ENCODE measurements at places on chromosomes 7 and 10.

- no peak for DNase-seq
Observed at GRCh38 chr7:142438235-142438922, 180.5 kb upstream of the PRSS58 start.

- peak; percentile 13 for DNase-seq
Observed at GRCh38 chr7:135386181-135386580, 123.7 kb downstream of the CNOT4 start.

DNA sequence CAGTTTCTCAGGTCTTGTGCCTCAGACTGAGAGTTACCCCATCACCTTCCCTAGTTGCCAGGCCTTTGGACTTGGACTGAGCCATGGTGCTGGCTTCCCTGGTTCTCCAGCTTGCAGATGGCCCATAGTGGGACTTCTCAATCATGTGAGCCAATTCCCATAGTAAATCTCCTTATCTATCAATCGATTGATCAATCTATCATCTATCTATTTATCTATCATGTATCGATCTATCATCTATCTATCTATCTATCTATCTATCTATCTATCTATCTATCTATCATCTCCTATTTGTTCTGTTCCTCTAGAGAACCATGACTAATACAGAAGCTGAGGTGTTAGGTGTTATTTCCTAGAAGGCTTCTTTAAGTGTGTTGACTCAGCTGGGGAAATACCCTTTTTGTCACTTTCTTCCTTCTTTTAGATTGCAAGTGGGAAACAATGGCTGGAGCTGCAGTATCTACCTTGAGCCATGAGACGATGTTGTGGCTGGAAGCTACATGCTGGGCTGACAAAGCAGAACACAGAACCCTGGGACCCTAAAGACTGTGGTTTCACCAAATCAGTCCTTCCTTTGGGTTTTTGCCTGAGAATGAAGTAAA lies 234.7 kb upstream of the GLI3 start:
- no peak for DNase-seq

DNA sequence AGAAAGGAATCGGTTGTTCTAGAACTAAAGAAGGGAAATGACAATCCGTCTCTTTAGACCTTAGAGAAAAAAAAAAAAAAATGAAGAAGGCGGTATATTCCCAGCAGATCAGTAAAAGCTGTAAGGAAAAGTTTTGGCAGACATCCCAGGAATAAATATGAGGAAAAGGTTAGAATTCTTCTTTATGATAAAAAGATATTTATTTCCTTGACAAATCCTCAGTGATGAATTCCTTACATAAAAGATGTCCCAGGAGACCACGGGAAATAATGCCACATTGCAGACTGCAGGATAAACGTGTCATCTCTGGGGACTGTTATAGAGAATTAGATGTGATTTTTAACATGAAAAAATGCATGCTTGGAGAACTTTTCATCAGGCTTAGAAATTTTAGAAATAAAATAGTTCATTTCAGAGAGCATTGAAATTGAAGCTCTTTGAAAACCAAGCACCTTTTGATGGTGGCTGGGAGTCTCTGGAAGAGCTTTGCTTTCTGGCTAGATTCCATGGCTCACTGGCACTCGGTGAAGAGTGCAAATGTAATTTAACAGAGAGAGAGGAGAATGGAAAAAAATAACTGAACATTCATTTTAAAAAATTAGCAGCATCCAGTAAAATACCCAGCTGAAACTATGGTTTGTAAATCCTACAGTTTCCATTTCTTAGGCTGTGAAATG lies 98.2 kb downstream of the PRPF18 start:
- no peak for DNase-seq

DNA sequence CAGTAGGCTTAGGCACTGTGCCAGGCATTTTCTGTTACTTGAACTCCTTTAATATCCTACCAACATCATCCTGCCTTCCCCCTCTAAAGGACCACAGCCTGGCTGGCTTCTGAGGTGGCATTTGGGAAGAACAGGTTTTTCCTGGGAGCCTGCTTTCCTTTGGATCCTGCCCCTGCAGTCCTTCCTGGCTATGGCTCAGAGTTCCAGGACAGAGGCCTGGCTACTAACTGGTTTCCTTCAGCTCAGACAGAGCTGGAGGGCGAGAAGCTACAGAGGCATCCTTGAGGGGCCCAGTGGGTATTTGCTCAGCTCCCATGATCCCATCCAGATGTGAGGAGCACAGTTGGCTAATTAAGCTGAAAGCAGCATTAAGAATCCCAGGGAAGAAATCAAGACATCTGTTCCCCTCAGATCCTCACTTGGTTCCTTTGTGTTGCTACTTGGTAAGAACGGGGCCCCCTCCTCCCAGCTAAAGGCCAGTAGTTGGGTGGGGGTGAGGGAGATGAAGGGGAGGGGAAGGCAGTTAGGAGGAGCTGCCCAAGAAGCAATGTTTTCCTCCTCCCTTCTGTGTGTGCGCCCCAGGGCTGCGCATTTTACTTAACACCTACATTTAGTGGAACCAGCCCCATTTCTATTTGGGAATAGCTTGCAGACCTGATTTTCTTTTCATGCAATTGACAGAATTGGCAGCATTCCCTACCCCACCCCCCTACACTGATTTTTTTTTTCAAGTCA lies 142.6 kb upstream of the SORCS3 start:
- DNase-seq, result no peak

GRCh38 chr10:27908231-27908630 lies 90.6 kb downstream of the ODAD2 start:
- DNase-seq, result no peak

GRCh38 chr10:34835908-34836508 lies 20.9 kb upstream of the PARD3 start:
- no peak for DNase-seq

DNA sequence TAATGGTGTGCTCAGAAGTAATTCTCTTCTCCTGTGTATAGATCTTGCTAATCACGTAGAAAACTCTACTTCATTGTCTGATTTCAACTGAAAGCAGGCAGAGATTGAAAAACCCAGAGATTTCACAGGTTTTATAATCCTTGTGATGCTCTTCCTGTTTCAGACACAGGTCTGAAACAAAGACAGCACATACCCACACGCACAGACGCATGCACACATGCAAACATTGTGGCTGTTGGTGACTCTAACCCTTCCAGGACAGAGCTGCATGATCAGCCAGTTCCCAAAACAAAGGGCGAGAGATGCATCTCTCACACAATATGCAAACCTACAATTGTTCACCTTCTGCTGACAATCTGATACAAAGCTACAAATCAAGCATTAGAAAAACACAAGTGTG lies 11.1 kb upstream of the TFEC start:
- no peak for DNase-seq

DNA sequence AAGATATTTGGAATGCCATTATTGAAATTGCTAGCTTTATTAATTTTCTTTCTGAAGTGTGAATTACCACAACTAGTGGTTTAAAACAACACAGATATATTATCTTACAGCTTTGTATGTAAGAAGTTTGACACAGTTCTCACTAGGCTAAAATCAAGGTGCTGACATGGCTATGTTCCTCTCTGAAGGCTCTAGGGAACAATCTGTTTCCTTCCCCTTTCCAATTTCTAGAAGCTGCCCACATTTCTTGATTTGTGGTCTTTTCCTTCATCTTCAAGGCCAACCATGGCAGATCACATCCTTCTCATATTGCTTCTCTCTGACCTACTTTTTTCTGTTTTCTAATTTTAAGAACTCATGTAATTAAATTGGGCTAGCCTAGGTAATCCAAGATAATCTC lies 43.3 kb upstream of the SLC26A3 start:
- DNase-seq, result no peak

DNA sequence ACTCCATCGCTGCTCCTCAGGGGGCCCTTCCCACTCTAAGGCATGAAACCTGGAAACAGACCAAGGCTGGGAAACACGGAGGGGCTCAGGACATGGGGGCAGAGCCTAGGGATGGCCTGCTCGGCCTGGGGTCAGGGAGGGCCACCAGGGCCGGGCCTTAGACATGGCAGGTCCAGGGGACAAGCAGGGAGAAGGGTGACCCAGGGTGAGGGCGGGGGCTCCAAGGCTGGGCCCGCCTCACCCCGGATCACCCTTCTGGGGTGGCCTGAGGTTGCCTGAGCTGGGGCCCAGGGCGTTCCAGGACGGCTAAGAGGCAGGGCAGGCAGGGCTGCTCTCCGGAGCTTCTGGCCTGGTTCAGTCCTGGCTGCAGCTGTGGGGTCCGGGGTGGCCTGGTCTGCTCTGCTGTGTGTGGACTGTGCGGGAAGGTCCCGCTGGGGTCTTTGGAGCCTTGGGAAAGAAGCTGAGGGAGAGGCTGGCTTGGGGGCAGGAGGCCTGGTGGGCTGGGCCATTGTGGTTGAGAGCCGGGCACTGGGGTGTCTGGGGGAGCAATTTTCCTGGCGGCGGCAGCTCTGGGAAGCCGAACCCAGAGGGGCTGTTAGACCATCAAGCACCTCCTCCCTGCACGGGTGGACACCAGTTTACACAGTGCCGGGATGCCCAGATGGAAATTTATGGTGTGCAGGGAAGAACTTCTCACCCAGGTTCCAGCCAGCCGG lies 52.2 kb downstream of the UNCX start:
- DNase-seq, result no peak

DNA sequence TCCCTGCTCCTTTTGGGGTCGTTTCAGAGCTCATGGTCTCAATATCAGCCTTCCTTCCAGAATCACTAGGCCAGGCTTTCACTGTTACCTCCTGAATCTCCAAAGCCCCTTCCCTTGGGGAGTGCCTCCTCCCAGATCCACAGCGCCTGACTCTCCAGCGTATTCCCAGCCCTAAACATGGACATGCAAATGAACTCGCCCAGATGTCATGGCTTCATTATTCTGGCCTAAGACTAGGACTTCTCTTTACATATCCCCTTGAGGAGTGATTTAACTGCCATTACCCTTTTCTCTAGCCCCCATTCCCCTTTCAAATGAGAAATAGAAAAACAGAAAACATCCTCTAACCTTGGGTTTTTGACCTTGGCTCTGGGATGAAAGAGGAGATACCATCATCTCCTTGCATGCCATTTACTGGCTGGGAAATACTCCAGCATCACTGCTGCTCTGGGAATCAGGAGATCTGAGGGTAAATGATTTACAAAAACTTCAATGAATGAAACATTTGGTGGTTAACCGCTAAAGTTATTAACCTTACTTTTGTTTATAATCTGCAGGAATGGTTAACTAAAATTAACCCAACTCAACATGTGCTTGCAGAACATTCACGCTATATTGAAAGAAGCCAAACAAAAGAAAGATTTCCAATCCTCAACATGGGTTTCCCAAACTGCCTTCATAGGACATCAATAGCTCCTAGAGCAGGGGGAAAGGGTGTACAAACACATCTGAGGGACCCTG lies 37.0 kb downstream of the FAM171A1 start:
- DNase-seq, result no peak

DNA sequence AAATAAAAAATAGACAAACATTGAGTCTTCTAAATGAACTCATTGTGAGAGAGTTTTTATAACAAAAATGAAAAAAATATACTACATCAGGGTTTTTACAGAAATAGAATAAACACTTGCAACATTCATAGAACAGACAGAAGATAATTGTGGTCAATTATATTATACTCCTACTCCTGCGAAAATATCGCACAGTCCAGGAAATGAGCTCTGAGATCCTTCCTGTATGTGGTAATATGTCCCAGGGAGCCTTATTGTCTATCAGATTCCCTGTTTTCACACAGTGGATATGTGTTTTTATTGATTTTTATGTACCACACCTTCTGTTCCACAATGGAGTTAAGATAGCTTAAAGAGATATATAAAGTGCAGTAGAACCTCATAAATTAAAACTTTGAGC lies 27.5 kb upstream of the RELN start:
- no peak for DNase-seq

- no peak for DNase-seq
Observed at GRCh38 chr10:22737587-22737986, 23.2 kb upstream of the PIP4K2A start.

- DNase-seq, result no peak
Observed at GRCh38 chr7:88169717-88170320, 50.0 kb downstream of the SRI start.

GRCh38 chr10:69242852-69243212 lies 22.7 kb downstream of the HKDC1 start:
- no peak for DNase-seq

DNA sequence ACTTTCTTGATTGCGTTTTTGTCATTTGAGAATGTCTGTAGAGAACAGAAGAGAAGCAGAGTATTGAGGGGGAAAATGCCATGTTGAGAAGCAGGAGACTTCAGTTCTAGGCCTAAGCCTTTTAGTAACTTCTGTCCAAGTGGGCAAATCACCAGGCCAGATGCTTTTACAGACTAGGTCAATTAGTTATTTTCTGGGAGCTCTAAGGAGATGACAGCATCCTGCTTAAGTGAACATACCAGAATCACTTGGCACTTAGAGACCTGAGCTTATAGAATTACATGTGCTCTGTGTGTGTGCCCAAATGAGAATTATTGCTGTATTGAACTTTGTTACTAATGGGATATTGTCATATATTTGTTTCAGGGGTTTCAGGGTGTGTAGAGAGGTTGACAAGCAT lies 24.0 kb downstream of the AGK start:
- no peak for DNase-seq

- no peak for DNase-seq
Observed at GRCh38 chr7:44073664-44074348, 8.4 kb upstream of the PGAM2 start.

DNA sequence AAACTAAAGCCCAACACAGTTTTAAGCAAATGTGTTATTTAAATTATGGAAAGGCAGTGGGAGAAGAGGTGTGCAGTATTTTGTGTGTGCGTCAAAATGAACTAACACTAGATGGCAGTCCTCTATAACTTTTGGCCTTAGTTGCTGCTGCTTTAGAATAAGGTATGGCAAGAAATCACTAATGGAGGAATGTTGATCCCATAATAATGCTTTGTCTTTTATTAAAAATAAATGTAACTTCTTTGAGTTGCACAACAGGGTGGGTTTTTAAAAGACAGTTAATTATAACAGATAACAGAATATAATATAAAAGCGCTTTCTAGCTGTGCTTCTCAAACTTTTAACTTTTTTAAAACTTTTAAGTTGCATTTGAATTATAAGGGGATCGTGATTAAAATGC lies 56.4 kb downstream of the BBS9 start:
- no peak for DNase-seq
